Stimulated activated CD4-positive, alpha-beta T cell treated with anti-CD3 and anti-CD28 coated beads, Interleukin-4, amount 100 ng/mL, for 48 hours (primary cell): ENCODE measurements at places on chromosomes 3 and 15.

DNA sequence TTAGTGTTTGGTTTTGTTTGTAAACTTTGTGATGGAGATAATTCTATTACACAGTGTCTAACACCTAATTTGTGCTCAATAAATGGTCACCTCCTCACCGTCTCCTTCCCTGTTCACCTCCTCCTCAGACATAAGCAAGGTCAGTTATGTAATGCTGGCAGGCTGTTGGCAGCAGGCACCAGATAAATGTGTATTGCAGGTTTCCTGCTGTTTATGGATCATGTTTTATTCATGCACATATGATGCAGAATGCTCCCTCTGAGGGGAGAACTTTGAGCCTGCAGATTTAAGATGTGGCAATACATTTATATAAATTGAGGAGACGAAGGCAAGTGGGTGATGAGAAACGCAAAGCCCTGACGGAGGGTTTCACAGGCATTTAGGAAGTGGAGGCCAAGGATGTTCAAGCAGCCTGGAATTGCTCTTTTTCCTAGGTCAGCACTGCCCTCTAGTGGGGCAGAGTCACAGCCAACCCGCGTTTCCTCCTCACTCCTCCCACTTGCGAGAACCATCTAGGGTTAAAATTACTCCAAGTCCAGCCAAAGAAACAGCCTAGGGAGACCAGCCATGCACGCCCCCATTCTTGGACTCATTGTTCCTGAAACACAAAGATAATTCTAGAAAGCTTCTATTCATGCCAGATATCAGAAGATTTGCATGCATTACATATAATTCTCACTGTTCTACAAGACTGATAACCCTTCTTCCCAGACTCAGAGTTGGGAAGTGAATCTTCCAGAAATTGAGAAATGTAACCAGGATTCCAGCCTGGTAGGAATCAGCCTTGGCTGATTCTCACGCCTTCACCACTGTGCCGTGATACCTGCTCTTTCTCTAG, 228.7 kb downstream of the SLCO3A1 start:
- DNase-seq: peak; percentile 49

DNA sequence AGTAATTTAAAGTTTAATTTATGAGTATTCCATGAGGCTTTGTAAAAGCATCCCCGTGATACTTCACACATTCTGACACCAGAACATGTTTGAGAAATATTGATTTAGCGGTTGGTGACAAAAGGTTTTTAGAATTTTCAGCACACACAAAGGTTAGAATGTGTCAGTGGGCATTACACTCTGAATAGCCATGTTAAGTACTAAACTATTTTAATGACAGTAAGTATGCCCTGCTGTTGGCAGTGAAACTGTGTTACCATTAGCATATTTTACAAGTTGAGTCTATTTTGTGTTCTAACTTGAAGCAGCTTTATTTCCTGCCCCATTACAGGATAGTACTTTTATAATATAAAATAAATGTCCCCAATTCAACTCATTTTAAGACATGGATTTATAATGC, 66.5 kb downstream of the ADAMTSL3 start:
- DNase-seq: no peak

DNA sequence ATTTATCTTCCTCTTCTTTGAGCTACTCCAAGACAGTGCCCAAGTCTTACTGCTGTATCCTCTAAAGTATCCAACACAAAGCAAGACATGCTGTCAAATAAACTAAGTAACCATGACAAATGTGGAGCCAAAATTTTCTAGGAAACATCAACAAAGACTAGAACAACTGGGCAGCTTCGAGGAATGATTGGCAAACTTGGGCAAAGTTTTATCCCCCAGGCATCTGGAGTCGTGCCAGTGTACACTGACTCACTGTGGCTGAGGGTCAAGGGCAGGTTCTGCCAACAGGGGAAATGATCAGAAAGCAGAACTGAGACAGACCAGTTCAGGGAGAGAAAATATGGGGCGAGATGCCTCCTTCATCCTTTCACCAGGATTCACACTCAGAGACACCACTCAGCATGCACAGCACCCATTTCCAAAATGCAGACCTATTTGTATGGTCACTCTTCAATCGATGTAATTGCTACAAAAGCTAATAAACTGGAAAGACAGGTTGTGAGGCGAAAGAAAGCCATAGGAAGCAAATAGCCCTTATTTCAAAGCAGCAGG, 65.8 kb downstream of the MB21D2 start:
- DNase-seq: no peak

DNA sequence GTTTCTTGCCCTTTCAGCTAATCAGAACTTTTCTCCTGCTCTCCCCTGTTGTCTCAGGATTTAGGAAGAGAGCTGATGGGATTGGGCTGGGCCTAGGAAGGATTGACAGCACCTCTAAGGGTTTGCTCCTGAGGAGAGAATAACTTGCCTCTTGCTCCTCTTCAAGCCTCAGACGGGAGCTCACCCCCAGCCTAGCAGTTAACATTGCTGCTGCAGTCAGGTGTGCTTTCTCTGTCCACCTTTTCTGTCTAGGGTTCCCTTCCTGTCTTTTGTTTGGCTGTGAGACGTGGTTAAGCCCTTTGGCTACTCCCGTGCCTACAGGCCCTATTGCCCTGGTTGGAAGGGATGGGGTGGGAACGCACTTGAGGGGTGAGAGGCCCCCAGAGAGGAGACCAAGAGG, 20.1 kb downstream of the TMEM108 start:
- DNase-seq: no peak

GRCh38 chr3:83807511-83807910, 1151.3 kb upstream of the CADM2 start:
- DNase-seq: no peak

DNA sequence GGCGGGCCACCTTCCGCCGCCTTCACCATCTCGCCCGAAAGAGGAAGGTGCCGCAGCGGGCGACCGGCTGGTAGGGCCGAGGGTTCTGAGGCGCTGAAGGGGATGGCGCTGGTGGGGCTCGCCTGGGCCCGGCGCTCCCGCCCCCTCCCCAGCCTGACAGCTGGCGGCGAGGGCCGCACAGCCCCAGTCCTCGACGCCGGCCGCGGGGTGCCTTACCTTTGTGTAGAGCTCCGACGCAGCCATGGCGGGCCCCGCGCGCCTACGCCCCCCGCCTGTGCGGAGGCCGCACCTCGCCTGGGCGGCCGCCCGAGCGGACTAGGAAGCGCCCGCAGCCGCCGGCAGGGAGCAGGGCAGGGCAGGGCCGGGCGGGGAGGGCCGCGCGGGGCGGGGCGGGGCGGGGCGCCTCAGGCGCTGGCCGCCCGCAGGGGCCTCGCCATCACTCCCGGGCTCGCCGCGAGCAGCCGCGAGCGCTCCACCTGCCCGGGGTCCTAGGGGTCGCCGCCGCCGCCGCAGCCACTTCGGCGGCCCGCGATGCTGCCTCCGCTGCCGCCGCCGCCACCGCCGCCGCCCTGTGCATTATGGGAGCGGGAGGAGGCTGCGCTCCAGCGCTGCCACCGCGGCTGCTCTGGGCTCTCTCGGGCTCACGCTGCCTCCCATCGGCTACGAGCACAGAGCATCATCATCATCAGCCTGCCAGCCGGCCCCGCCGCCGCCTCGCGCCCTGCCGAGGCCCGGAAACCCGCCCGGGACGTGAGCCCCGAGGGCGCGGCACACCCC, at the start of gene MYO5A:
MYO5A (minus strand) TSS at position 317 of the 777 bp plus-strand sequence; CDS start at position 243, 74 bp downstream.
- DNase-seq: peak; percentile 70

- no peak for DNase-seq
These were observed 57.3 kb upstream of the DPH6 start for GRCh38 chr15:35603301-35603700.

DNA sequence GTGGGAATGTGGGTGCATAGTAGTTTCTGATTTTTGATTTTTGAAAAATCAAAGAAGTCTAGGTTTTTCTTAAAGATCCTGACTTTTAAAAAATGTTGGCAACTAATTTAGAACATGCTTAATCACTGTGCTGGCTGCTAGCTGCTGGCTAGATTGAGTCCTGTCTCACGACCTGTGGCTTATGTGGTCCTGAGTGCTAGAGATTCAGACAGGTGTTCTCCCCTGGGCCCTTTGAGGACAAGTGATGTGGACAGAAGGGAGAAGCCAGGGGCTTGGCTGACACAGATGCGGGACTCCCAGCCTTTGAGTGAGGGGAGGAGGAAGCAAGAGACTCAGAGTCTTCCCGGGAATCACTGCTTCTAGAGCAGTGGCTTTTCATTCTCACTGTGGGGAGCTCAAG, 47.5 kb downstream of the CORO2B start:
- no peak for DNase-seq

DNA sequence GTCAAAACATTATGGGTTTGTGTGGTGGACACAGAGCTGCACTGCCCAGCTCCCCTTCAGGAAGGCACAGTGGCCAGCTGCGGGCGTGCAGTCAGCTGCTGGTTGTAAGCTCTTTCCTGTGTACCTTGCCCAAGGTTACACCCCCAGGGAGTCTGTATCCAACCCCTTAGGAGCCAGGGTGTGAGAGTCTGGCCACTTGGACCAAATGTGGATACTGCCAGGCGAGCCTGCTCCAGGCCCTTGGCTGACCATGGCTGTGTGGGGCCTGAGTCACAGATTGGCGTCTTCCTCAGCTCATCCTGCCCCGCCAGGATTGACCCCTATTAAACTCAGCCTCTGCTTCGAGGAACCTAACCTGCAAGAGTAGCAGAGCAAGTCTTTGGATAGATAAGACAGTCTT, 56.9 kb downstream of the ABHD5 start:
- DNase-seq: no peak

GRCh38 chr3:172685331-172686214, 25.3 kb downstream of the NCEH1 start:
- DNase-seq: no peak

DNA sequence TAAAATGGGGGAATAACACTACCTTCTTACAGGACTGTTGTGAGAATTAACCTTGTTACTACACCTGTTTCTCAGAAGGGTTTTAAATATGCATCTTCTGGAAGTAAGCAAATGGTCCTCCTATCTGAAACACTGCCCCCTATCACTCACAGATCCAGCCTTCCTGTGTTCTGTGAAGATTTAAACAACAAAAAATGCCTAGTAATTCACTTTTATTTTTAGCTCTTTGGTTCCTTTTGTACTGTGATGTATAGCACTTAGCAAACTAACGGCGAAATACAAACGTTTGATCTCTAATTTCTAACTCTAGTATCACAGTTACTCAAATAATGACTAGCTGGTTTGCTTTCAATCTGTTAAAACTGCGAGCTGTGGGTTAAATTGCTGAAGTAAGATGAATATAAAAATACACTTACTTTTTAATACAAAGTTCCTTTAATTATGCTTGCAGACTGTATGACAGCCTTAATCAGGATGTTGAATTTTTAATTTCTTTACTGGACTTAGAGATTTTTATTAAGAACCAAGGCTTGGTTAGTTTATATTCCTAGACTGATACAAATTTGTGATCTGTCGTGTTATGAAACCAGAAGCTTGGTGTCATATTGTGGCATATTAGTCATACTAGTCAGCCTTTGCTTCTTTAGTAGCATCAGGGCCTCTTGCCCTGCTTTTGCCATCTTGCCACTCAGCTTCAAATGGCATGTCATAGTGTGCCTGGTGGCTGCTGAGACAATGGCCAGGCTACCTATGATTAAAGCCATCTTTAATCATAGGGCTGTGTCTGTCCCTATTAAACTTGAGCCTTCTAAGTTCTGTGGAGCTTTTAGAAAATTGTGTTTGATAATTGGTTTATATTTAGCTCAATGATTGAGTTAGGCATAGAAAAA, 9.2 kb downstream of the EIF3J start:
- peak; percentile 39 for DNase-seq

DNA sequence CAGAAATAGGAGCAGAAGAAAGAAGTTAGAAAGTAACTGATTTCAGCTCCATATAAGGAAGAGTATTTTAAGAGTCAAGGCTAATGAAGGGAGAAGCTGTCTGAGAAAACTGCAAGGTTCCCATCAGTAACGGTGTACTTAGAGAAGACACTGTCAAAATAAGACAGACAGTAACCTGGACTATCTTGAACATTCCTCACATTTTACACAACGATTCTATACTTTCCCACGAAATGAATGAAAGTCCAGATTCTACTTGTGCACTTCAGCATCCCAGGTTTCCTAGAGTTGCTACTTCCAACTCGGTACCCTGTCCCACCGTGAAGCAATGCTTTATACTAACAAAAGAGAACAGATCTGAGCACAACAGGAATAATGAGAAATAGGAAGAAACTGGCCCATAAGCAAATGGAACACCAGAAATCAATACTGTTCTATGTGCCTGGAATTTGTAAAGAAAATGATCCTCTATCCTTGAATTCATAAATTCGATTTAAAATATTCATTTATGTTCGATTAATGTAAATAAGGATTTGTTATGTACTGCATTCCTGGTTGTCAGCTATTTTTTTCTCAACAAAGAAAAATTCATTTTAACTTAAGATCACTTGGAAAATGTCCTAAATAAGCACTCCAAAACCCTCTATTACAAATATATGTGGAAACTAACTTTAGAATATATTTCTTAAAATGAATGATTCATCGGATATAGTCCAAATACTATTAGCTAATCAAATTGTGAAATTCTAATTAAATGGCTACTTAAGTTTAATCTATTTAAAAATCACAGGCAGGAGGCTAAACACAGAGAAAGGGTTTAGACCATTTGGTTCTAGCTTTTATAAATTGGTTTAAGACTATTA, 1.5 kb downstream of the C3orf70 start:
- DNase-seq: no peak

DNA sequence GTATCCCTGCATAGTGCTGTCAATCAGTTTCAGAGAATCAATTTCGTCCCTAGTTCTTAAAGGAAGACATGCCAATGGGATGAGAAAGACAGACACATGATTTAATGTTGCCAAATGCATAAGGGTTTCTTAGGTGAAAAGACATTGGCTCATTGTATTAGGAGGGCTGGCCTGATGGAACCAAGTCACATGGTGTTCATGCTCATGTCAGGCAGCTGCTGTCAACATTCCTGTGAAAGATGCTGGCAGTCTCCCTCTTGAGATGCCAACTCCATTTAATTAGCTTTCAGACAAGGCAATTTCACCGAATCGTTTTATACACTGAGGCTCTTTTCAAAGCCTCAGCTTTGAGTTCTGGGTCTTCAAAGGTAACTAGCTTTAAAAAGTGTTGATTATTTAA, 16.1 kb upstream of the IL1RAP start:
- no peak for DNase-seq

GRCh38 chr3:122003112-122003511, 18.9 kb downstream of the ILDR1 start:
- DNase-seq: no peak

GRCh38 chr3:141812586-141812985, 49.4 kb downstream of the GRK7 start:
- no peak for DNase-seq

DNA sequence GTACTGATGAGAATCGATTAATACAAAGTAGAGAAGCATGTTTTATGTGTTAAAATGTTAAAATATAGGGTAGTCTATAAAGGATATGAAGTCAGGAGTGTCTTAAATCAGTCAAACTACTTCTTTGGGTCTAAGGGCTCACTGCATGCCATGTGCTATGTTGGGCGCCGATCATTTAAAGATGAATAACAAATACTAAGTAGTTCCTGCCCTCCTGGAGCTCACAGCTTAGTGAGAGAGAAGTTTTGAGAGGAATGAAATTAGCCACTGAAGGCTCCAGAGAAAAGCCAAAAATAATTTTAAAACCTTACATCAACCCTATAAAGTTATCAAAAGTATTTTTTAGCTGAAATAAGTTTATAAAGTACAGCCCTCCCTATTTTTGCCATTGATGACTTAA, 44.5 kb downstream of the BLM start:
- no peak for DNase-seq
